ENCODE measurements at places on chromosomes 12 and 14. TPM values are rescaled to one million over a fixed set of nuclear protein-coding genes. Genes with fewer than 3 reads are reported as not detected.

DNA sequence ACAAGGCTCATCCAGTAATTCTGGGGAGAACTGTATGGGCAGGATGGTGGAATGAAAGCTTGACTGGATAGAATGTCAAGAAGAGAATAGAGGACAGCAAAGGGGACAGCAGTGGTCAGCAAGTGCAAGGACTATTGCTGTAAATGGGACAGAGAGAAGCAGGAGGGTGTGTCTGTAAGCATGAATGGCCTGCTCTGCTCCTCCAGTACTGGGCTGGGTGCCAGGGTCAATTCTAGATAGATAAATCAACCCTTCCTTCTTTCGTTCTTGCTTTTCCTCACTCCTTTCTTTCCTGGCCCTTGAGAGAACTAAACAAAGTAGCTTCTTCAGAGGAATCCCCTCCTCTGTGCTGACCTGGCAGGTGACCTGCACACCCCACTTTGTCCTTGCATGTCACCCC is 1019.2 kb downstream of the BCL11B start:
- DNase-seq, result no peak

DNA sequence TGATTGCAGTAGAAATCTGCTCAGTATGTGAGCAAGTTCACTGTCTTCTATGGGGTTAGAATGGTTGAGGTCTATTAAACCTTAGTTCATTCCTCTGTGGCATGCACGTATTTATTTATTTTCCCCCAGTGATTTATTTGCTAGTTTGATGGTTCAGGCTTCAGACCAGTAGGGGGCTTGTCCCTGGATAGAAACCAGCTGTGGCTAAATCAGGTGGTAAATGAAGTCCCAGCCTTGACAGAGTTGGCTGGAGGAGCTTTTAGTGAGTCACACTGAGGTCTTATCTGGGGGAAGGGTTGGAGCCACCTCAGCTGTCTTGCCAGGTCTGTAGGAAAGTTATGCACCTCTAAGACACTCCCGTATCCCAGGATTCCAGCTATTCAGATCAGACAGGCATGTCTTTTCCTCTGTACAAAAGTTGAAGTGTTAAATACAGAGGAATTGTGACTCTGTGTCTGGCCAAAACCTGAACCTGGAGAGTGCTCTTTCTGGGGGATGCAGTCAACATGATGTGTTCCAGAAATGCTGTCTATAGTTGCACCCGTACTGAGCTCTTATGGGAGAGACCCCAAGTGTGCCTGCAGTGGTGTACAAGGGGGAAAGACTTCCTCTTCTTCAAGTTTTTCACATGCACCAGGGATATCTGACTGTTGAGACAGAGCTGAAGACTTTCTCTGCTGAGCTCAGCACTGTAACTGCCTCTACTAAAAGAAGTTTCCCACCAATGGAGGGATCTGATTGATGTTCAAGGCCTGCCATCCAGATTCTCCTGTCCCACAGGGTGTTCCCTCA is 1322.1 kb downstream of the TMEM121 start:
- DNase-seq, result no peak

GRCh38 chr12:34379142-34379541 is 356.8 kb downstream of the ALG10 start:
- DNase-seq, result no peak

The FOXN4 gene
- total RNA-seq, result not detected

DNA sequence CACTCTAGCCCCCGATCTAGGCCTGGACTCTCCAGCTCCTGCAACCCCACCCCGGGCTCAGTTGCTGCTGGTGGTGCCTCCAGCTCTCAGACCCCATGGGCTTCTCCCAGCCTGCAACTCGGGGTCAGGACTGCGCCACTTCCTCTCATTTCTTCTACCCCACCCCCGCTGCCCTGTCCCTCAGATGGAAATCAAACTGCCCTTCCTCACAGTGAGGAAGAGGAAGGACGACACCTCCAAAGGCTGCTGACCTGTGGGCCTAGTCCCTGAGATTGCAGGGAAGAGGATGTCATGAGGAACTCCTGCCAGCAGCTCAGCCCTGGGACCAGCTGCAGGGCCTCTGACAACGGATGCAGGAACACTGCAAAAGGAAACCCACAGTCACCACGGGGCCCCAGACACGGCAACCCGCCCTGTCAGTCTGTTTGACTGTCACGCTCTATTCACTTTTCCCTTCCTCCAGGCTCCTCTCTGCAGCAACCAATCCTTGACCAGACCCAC is 29.3 kb upstream of the PNMA1 start:
- peak; percentile 44 for DNase-seq

The PDE3A gene
- total RNA-seq, result 0.08 TPM

DNA sequence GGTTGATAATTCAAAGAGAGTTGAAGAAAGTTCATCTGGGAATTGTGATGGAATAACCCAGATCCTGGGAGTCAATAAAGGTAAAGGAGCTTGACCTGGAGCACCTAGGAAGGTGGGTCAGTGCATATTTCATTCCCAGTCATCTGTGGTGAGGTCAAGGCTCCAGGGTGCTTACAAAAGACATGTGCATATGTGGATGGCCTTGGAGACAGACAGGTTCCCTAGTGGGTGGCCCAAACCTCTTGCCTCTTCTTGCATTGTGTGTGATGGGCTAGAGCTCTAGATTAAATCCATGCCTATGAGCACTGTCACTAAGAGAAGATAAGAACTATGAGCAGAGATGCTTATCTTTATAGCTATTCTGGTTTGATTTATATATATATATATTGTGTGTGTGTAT is 75.5 kb upstream of the CISTR start:
- DNase-seq, result no peak

DNA sequence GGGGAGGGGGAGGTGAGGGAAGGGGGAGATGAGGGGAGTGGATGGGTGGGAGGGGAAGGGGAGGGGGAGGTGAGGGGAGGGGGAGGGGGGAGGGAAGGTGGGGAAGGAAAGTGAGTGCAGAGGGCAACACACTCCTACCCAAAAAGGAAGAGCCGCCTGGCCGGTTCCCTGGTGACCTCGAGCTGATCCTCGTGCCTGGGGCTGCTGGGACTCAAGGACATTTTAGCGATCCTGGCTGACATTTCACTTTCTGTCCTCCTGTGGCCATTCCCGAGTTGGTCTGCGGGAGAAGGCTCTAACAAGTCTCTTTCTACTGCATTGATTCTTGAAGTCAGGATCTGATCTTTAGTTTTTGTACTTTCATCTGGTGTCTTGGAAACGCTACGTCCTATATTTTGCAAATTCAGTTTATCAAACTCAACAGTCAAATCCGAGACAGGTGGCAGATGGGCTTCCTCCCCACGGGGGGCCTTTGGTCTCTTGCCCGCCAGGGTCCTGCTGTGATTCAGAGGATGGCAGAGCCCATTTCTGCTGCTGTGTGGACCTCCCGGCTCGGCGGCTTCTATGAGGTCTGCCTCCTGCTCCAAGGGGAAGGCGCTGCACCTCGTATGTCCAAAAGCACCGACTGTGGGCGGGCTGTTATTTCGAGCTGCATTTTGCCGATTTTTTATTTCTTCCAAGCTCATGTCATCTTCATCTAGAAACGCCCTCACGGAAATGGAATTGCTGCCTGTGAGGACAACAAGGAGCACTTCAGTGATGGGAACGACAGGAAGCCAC is 19.1 kb downstream of the PGAM5 start:
- DNase-seq, result no peak

The CLEC4C gene
- not detected for total RNA-seq

DNA sequence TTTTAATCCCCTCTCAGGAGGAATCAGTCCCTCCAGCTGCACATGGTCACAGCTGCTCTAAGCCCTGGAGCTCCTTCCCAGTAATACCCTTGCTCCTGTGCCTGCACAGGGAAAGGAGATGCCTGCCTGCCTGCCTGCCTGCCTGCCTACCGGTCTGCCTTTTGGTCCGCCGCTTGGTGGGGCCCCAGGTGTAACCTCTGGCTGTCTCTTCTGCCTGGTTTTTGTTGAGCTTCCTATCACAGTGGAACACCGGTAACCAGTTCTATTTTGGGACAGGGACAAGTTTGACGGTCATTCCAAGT is 99.8 kb downstream of the DAD1 start:
- no peak for DNase-seq

DNA sequence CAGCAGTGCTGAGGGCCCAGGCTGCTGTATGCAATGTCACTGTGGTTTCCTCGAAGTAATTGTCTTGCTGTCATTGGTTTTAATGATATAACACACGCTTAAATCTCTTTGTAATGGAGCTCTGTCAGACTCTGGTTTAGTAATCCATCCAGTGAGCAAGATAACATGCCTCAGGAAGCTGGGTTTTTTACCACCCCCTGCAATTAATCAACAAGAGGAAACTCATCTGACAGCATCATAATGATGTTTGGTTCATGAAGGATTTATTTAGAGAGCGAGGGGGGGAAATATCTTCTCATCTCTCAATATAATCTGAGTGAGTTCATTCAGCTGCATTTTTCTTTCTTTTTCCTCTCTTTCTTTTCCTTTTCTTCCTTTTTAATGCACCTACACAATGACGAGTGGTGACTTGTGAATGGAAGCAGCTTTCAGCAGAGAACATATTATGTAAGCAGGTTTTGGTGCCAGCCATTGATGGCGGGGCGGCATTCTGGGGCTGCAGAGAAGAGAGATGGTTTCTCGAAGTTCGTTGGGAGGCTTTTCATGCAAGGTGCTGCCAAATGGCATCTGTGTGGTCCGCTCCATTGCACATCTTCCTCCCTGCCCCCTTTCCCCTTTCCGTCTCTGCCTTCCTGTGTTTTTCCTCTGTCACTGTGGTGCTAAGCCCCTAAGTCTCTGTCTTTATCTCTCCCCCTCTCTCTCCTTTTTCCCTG is 6.7 kb downstream of the RPH3A start:
- DNase-seq, result no peak

The RHOJ gene
- not detected for total RNA-seq

DNA sequence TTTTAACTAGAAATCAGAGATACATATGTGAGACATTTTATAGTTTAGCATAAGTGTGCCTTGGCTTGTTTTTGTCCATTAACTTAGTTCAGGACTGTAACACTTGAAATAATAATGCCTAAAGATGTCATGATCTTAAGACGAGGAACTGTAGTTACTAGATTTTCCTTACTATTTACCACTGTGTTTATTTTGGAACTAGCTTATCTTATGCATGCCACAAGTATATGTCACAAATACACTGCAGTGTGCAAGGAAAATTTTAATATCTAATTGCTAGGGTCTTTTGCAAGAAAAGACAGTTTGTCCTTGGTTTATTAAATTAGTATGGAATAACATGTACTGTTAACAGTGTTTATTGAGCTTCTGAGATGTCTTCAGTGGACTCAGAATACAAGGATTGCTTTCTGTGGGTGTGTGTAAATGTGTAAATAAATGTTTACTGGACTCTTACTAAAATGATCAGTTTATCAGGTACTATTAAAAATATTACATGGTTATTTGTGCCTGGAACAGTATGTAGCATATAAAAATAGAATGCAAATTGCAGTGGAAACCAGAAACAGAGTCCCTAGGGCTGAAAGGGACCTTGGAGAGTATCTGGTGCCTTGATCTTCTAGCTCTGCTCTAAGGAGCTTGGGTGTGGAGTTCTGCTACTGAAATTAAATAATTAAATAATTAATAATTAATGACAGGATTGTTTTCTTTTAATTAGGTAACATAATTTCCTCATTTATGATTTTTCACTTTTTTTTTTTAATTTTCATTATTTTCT is 58.1 kb downstream of the FGD4 start:
- no peak for DNase-seq

The PRKD1 gene
- not detected for total RNA-seq

The CATSPERB gene
- total RNA-seq, result 0.08 TPM

- DNase-seq, result no peak
These were observed 120.9 kb upstream of the ATP2B1 start for GRCh38 chr12:89829434-89829975.

The MYO1H gene
- total RNA-seq, result not detected

- DNase-seq, result no peak
These were observed 169.8 kb upstream of the PLXNC1 start for GRCh38 chr12:93978553-93978952.

- no peak for DNase-seq
These were observed 42.0 kb downstream of the SH2B3 start for GRCh38 chr12:111447571-111448265.

GRCh38 chr14:89420502-89420901 is 3.5 kb upstream of the FOXN3 start:
- no peak for DNase-seq

- peak; percentile 76 for DNase-seq
These were observed 38.4 kb downstream of the ACACB start for GRCh38 chr12:109154451-109155438.

DNA sequence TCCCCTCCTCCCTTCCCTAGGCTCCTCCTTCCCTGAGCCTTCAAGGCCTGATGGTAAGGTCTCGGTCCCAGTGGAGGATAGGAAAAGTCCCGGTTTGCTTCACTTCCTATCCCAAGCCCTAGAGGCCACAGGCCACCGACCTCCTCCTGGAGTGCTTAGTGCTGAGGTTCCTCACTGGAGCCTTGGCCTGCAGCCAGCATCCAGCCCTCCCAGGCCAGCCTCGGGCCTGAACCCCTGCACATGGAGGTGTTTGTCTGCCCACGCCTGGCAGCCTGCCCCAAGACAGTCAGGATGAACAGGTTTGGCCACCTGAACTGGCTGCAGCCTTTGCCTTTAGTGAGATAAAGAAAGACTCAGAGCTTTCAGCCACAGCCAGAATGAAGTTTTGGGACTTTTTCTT is 15.8 kb upstream of the KRT7 start:
- DNase-seq, result no peak

Data from activated T-cell treated with anti-CD3 and anti-CD28 coated beads, Interleukin-2, amount 50 U/mL, for 4 hours (primary cell).